ENCODE measurements at places on chromosomes 12 and 14.

- peak; percentile 27 for DNase-seq
Measured at GRCh38 chr12:119060847-119061796, 79.8 kb downstream of the SRRM4 start.

- no peak for DNase-seq
Measured at GRCh38 chr12:104630230-104630670, 173.5 kb downstream of the CHST11 start.

GRCh38 chr14:88834883-88835431 lies 10.5 kb downstream of the TTC8 start:
- DNase-seq = peak; percentile 75

GRCh38 chr12:728781-729180 lies 23.6 kb upstream of the WNK1 start:
- DNase-seq = no peak

- DNase-seq = no peak
Measured at GRCh38 chr12:92362785-92363184, 217.1 kb upstream of the BTG1 start.

DNA sequence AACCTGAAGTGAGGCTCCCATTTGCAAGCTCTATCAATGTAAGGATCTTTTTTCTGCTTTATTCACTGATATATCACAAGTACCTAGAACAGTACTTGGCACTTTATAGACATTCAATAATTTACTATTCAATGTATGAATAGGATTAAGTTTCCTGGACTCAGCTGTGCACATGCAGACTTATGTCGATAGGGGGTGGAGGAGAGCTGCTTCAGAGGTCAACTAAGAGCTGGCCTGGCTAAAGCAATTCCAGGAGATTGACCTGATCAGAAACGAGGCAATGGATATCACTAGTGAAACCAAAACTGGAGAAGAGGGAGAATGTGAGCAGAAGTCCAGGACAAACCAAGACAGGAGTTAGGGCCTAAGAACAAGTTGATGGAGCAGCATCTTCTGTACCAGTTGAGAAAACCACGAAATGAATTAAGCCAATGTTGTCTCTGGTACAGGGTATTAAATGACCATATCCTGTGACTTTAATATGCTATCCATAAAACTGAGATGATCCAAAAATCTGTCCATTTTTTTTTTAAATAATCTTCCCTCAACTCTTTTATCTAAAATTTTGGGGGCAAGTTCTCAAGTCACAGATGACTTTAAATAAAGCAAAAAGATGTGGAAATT lies 169.2 kb downstream of the PIK3C2G start:
- peak; percentile 60 for DNase-seq

DNA sequence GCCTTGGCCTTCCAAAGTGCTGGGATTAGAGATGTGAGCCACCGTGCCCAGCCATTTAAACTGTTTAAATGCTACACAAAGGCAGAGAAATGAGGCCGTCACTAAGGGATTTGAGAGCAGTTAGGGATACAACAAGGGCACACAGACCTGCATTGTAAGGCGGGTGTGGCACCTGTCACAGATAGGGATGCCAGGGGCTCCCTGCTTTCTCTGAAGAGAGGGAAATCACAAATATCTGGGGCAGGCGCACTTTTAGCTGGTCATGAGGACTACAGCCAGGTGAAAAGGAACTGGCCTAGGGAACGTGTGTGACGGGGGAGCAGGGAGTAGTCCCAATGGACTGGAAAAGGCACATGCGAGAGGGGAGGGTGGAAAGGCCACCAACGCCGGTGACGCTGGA lies 9.7 kb downstream of the SSH1 start:
- no peak for DNase-seq

DNA sequence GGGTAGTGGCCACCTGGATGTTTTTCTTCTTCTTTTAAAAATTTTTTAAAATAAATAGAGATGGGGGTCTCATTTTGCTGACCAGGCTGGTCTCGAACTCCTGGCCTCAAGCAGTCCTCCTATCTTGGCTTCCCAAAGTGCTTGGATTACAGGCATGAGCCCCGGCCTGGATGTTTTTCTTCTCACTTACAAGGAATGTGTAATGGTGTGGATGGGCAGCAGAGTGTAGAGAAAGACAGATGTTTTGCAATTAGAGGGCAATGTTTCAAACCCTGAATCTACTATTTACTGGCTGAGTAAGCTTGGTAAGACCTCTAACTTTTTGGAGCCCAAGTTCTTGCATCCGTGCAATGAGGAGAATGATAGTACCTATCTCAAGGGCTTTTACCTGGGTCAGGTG lies 48.1 kb downstream of the ADCK1 start:
- peak; percentile 22 for DNase-seq

GRCh38 chr12:113361574-113362370 lies 3.4 kb downstream of the PLBD2 start:
- no peak for DNase-seq

GRCh38 chr12:63777340-63777739 lies 2.4 kb upstream of the RXYLT1 start:
- no peak for DNase-seq

DNA sequence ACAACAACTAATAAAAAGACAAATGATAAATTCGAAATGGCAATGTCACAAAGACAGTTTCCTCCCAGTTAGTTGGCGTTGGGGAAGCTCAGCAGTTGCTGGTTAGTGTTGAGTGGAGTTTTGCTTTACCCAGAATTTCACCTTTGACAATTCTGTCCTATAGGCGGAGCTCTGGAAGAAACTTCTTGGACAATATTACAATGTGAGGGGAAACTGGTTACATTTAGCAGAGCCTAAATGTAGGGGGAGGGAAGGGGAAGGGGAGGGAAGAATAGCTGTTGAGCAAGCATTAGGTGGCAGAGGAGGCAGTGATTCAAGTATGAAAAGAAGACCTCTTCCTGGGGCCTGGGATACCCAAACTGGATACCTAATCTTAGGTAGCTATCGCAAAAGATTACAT lies 51.4 kb downstream of the BDKRB1 start:
- DNase-seq = no peak

- DNase-seq = no peak
Measured at GRCh38 chr12:82682326-82682725, 4.4 kb upstream of the TMTC2 start.

GRCh38 chr14:94203473-94204210 lies 29.5 kb downstream of the PPP4R4 start:
- no peak for DNase-seq

GRCh38 chr12:1651946-1652345 lies 22.9 kb downstream of the WNT5B start:
- DNase-seq = no peak

DNA sequence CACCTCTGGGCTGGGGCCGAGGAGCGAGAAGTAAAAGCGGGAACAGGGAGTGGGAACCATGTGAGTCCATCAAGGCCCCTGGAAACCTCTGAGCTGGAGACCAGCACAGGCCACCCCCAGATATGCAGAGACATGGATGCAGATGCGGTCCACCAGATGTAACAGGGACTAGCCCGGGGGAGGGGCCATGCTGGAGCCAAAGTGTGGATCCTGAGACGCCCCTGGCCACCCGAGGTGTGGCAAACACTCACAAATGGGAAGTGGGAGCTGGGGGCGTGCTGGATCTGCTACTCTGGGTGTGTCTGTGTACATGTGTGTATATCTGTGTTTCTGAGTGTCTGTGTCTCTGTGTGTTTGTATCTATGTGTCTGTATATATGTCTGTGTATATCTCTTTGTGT lies 12.8 kb downstream of the MYL2 start:
- no peak for DNase-seq

- DNase-seq = no peak
Measured at GRCh38 chr14:24198814-24199524, 3.7 kb upstream of the TM9SF1 start.

All from fibroblast of skin of scalp (primary cell).